ENCODE measurements at places on chromosomes 1 and 21. TPM values are rescaled to one million over a fixed set of nuclear protein-coding genes. Genes with fewer than 3 reads are reported as not detected.
A peak's percentile ranks its signal among the peaks of the same experiment; 100 is the strongest.

GRCh38 chr1:88318740-88319139 is 365.3 kb upstream of the PKN2 start:
- no peak for DNase-seq

DNA sequence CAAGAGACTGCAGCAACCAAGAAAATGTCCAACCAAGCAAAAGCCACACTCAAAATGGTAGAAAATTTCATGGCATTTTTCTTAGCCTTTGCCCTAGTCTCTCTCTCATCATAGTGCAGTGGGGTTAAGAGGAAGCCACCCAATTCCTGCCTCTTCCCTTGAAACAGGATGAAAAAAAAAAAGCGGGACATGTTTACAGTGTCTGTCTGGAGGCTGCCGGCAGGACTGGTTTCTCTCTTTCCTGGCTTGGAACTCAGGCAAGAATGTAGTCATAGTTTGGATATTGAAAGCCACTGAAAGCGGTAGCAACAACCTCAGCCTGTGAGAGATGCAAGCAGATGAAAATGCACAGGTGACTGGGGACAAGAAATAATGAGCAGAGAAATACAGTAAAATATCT is 13.3 kb upstream of the TNFSF18 start:
- no peak for DNase-seq

- DNase-seq = peak; percentile 57
These were observed 1.1 kb downstream of the ZBTB18 start for GRCh38 chr1:244052016-244052727.

DNA sequence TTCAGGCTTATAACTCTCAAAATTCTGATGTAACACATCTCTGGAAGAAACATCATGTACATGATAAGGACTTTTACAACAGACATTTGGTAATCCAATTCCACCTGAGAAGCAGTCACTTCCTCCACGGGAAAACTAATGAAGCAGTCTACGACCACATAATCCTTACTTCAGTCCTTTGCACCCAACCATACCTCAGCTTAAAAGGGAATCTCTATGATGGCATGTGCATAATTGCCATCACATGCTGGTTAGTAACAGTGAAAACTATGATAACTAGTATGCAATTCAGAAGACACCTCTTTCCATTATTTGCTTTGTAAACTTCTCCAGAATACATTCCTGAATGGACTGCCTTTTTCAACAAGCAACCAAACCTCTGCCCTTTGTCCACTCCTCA is 53.1 kb downstream of the TTC13 start:
- no peak for DNase-seq

DNA sequence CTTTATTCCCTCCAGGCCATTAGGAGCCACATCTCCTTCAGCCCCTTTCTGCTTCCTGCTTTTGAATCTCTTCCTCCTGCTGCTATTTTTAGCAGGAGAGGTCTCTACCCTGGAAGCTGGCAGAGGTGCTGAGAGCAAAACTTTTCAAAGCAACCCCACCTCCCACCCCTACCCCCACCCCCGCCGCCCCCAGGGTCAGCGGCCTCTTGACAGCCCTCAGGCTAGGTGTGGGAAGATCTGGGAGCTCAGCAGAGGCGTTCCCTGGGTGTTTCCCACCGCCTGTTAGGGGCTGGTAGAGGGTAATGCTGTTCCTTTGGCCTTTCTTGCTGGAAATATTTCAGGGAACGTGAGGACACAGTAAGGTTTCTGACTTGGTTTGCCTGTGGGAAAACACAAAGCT is 112.5 kb upstream of the CACHD1 start:
- no peak for DNase-seq

- peak; percentile 18 for DNase-seq
These were observed 13.4 kb downstream of the ATF3 start for GRCh38 chr1:212621949-212622305.

- DNase-seq = no peak
These were observed 20.6 kb upstream of the PGD start for GRCh38 chr1:10378081-10378841.

GRCh38 chr21:14541841-14542490 is 4.1 kb downstream of the SAMSN1 start:
- DNase-seq = no peak

DNA sequence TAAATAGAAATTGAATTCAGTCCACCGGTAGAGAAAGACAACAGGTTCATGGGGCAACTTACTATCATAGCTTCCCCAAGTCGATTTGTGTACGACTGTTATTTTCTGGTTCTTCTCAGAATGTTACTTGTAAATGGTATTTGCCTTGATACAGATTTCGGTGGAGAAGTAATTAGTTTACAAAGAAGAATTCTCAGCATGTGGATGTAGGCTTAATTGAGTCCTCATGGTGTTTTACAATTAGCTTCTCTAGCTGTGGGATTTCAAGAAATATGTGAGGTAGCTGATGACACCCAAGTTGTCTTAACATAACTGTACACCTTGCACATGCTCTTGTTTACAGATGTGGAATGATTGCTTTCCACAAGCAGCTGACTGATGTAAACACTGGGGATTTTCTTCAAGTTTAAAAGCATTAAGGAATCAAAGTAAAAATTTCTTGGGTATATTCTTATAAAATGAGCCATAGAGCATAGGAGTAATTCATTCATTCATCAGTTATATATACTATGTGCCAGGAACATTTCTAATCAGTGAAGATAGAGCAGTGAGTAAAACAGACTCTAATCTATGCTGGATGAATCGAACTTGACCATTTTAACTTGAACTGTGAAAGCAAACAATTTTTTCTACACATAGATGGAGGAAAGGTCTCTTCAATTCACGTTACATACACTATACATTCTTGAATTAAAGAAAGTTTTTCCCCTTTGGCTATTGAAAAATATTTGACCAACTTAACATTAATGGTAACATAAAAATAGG is 1.4 kb downstream of the MACO1 start:
- DNase-seq = no peak

DNA sequence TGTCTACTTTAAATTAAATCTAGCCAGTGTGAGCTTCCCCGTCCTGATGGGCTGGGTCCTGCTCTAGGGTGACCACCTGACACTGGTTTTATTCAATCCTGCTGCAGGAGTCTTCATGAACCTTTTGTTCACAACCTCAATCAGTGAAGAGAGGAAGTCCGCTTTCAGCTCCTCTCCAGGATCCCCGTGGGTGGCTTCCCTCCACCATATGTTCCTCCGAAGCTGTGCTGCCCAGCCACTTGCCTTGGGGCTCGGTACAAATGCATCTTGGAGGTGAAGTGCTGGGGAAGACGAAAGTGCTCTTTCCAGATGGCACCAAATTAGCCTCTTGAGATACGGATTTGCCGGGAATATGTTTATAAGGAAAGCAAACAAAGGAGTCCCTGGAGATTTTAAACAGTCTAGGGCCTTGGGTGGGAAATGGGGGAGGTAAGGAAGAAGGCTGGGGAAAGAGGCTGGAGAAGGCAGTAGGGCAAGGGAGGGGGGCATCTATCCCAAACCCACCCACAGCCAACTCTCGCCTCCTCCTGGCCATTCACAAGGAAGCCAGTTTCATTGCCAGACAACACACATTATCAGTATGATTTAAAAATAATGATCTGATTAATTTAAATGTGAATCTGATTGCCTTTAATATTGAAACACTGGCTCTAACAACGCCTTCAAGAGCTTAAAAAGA is 430.8 kb downstream of the DISC1 start:
- DNase-seq = no peak

DNA sequence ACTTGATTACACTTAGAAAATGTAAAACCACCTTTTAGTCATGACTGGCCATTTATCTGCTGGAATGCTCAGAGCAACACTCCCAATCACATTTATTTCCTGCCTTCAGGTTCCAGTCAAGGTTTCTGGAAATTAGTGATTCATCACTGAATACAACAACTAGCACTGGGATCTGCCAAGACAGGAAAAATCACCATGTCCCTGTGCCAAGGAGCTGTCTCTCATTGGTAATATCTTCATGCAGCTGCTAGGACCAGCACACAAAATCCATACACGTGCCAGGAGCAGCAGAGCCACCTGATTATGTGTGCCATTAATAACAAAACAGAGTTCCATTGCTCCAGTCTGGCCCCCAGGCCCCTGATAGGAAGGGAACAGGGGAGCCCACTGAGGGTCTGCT is 194.6 kb downstream of the TNR start:
- DNase-seq = no peak

GRCh38 chr1:26049531-26050247 is 3.8 kb upstream of the SLC30A2 start:
- no peak for DNase-seq

DNA sequence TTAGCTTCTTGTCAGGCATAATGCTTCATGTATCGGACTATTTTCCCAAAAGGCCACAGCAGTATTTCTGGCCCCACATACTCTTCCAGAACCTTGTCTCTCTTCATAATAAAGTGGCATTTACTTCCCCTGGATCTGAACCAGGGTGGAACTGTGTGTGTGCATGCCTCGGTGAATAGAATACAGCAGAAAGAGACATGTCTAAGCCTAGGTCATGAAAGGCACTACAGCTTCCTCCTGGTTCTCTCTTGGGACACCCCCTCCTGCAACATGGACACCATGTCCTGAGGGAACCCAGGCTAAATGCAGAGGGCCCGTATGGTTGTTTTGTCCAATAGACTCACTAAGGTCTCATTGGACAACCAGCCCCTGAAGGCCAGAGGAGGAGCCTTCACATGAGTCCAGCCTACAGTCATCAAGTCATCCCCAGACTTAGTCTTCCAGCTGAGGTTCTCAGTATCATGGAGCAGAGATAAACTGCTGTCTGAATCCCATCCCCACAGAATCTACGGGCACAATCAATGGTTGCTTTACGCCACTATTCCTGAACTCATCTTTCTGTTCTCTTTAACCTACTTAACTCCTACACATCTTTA is 35.0 kb downstream of the USP24 start:
- DNase-seq = no peak

The PARK7 gene
- 74.8 TPM for total RNA-seq

The PRKCZ gene
- total RNA-seq = 25.9 TPM

The TNFRSF4 gene
- 1.4 TPM for total RNA-seq

The CNTN2 gene
- 7.7 TPM for total RNA-seq

The ZNF672 gene
- 50.4 TPM for total RNA-seq

All from lower leg skin (tissue), 4 donors.